ENCODE measurements at places on chromosomes 11 and 22.

DNA sequence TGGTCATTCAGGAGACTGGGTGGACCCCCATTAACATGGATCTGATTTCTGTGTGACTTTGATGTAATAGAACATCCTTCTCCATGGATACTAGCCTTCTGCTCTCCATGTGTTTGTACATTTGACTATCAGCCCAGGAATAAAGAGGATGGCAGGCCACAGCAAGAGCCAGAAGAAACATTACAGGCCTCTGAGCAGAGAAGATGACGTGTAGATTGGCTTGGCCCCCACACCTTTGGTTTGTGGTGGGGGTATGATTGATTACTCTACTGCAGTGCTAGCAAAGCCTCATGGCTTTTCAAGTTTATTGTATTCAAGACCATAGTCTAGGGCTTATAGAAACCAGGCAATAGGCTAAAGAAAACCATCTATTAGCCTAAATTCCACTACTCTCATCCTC, 77.0 kb downstream of the GRAMD1B start:
- peak; percentile 41 for DNase-seq

DNA sequence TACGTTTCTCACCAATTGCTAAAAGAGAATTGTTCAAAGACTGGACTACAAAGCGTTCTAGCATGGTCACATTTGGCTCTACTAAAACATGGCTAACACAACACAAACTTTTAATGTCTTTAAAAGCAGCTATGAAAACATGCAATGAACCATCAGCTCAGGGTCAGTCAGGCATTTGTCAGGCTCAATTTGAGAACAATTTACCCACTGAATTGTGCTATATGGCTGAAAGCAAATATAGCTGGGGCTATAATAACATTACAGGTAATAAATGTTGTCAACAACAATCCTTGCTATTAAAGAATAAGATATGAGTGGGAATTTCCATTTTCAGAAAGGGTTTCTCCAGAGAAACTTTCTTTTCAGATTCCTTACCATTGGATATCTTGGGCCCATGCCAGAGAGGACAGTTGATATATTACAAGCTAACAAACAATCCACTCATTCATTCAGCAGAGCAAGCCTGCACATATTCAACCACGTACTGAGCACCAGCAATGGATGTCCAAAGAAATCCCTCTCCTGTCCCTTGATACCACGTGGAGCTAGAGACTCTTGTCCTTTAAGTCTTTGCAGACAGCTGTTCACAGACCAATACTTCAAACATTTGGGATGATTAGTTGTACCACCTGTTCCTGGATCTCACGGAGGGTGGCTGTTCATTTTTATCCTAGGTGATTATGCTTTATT, 82.5 kb upstream of the DDI1 start:
- DNase-seq, result no peak

- peak; percentile 60 for DNase-seq
These were observed 135.1 kb downstream of the BCR start for GRCh38 chr22:23315341-23315917.

GRCh38 chr22:36399472-36399778, 11.7 kb upstream of the MYH9 start:
- DNase-seq, result no peak

GRCh38 chr11:63683133-63683991, 2.1 kb downstream of the RTN3 start:
- DNase-seq, result no peak

DNA sequence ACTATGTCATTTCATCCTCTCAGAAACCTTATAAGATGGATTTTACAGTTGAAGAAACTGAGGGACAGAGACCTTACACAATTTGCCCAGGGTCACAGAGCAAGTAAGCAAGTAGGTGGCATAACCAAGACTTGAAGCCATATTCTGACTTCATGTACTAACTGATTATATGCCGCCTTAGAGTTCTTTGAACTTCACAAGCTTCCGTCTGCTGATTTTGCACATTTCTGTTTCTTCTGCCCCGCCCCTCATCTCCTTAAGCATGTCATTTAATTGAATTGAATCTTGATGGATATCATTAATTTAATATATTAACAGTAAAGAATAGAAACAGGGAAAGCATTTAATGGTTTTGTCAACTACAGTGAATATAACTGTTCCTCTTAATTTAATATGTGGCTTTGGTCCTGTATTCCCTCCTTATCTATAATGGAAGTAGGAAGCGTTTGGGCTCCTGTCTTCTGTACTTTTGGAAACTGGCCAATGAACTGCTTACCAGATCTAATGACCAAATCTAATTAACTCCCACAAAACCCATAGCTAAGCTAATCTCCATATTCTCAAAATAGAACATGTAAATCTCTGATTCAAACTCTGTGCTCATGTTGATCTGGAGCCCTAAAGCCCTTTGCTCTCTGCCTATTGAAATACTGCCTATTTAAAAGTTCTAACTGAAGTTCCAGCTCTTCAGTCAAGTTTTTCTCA, 30.4 kb downstream of the SIK2 start:
- DNase-seq, result no peak

GRCh38 chr11:16924462-16924825, 89.8 kb downstream of the PLEKHA7 start:
- DNase-seq, result no peak

- peak; percentile 70 for DNase-seq
These were observed at the start of gene MPZL3 for GRCh38 chr11:118251858-118252652. MPZL3 (minus strand) TSS chr11:118252365; CDS start chr11:118252294, 71 bp downstream.

GRCh38 chr11:69195824-69196782, 40.4 kb downstream of the SMIM38 start:
- no peak for DNase-seq

DNA sequence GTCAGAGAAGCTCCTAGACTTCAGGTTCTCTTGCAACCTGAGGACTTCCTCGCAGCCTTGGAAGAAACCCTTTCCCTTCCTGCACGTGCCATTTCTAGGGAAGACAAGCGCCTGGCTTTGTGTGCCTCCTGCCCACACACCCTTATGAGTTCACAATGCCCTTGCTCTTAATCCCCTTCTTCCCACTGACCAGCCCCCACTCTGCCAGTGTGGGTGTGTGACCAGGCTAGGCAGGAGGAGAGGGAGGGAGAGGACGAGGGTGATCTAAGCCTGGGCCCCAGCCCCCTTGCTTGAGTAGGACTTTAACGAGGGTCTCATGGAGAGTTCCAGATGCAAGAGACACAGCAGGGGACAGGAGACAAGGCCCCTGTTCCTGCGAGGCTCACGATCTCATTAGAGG, 30.2 kb downstream of the TP53I11 start:
- DNase-seq, result no peak

- DNase-seq, result peak; percentile 17
These were observed 30.8 kb upstream of the SORL1 start for GRCh38 chr11:121421149-121421901.

GRCh38 chr22:46072981-46073682, 77.2 kb upstream of the PPARA start:
- no peak for DNase-seq

DNA sequence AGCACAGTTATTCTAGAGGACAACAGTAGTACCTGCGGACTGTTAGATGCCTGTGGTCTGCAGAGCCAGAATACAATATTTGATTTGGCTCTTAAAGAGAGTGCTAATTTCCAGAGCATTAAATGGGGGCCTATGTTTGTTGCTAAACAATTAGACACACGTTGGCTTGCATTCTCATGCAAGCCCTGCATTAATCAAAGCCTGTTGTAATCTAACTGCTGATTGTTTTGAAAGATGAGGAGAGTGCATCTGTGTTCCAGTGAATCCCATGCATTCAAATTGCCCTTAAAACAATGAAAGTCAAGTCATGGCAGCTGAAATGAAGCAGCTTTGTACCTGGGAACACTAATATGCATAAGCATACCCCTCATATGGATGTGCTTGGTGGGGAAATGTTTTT, 419.4 kb downstream of the DYNC2H1 start:
- peak; percentile 35 for DNase-seq

- no peak for DNase-seq
These were observed 24.6 kb upstream of the GRAMD4 start for GRCh38 chr22:46595545-46595944.

GRCh38 chr11:124415356-124415923, 9.2 kb downstream of the OR8B4 start:
- peak; percentile 27 for DNase-seq

DNA sequence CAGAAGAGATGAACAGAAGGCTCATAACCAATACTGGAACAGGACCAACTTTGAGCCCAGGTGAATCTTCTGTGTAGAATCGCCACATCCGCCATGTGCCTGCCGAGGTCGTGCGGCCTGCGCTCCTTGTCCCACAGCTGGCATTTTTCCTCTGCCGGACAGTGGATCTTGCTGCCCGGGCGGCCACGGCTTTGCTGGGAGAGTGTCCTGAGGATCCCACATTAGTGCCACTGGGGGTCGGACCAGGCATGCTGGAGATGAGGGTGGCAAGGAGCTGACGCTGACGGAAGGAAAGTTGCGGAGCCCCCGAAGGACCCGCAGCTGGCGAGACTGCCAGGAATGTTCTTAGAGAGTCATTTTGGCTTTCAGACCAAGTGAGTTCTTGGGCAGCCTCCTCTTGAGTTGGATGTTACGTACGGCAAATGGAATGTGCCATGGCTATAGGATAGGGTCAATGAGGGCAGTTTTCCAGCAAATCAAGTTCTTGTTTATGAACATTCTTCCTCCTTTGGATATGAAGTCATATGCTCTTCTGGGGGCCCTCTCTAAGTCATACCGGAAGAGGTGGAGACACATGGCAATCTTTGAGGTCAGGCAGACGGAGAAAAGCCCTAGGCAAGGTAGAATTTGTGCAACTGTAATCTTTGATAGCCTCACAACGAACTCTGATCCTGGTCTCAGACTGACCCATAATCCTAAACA, 57.4 kb upstream of the NUP160 start:
- peak; percentile 52 for DNase-seq

- DNase-seq, result peak; percentile 84
These were observed 13.2 kb downstream of the C11orf87 start for GRCh38 chr11:109435121-109435742.

- no peak for DNase-seq
These were observed at the start of gene SPDYC for GRCh38 chr11:65170058-65170534. SPDYC (plus strand) TSS chr11:65170233; CDS start chr11:65171358, 1,125 bp downstream.

DNA sequence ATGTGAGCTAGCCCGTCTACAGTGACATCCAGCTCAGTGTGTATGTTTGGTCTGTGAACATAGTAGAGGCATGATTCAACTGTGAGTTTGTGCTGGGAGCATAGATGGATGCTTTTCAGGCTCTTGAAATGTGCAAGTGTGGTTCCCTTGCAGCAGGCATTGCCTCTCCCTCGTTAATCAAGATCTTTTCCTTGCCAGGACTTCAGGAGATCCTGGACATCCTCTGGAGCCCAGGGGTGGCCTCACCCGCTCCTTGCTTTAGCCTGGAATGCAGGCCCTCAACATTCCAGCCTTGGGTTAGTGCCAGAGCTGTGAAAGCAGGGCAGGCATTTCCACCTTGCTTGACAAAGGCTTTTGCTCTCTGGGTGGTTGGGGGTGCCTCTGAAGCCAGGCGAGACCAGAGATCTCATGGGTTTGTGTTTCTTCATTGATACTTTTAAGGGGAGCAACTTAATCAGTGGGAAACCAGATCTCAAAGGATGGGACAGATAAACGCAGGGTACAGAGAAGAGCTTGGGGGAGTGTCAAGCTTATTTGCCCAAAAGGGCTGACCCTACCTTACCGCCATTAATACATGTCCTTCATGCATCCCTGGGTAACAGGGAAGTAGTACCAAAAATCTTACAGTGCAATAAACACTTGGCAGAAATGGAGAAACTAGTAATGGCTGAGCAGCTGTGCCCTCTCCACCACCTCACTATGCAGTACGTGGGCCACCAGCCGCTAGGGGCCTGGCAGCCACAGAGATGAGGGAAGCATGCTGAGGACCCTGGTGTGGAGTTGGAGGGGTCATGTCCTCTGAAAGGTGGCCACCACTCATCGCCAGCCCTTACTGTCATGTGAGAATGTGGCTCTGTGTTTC, 72.1 kb downstream of the PTPRJ start:
- DNase-seq, result peak; percentile 78

DNA sequence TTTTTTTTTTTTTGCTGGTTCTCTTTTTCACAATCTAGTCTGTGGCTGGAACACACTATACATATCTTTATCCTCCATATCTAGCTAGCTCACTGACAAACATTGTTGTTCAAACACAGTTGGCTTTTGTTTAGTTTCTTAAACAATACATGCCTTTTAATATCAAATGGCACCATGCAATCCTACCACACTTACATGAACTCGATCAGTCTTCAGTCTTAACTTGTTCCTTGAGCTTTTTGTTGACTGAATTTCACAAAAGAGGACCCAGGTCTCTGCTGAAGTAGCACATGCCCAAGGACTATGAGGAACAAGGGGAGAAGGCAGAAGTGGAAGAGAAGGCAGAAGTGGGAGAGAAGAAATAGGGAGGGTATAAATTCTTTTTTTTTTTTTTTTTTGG, 25.5 kb downstream of the TMEM123 start:
- DNase-seq, result no peak

DNA sequence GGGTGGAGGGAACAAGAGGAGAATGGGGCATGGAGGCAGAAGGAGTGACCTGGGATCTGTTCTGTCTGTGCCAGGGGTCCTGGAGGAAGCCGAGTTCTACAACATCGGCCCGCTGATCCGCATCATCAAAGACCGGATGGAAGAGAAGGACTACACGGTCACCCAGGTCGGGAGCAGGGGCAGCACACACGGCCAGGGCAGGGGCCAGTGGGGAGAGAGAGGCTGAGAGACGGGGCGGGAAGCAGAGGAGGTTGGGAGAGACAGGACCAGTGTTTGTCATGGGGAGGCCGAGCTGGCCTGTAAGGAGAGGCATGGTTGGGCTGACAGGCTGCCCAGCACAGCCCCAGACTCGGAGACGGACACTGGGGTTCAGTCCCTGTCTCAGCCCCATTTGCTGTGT, 4.7 kb downstream of the KCTD17 start:
- DNase-seq, result no peak

- peak; percentile 75 for DNase-seq
These were observed 30.4 kb downstream of the COMMD9 start for GRCh38 chr11:36258730-36259360.

DNA sequence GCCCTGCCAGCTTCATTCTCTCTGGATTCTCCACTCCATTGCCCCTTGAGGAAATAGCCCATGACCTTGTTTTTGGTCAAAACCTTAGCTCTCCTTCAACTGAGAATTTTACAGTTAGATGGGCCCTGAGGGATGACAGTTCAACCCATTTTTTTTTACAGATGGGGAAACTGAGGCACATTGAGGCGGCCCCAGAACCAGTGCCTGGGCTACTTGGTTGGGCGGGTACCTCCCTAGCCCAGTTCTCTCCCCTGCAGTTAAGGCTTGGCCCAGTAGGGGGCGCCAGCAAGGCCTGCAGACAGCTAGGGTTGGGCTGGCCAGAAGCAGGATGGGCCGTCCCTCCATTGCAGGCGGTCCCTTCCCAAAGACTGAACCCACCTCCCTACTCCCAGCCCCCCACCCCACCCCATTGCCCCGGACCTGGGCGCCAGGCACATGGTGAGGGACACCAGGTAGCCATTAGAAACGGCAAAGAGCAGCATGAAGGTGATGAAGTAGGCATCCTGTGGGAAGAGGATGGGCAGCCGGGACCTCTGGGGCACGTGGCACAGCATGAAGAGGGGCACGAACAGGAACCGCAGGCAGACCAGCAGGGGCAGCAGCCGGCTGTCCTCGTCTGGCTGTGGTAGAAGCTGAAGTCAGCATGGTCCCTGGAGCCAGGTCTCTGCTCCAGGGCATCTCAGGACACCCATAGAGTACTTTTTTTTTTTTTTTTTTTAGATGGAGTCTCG, 7.6 kb downstream of the SLC29A2 start:
- DNase-seq, result no peak

GRCh38 chr11:60951904-60952741, at the start of gene SLC15A3:
SLC15A3 (minus strand) TSS chr11:60952176; CDS start chr11:60951551, 625 bp downstream.
- DNase-seq, result peak; percentile 33

- no peak for DNase-seq
These were observed 2.5 kb downstream of the OSBPL5 start for GRCh38 chr11:3162410-3163240.

GRCh38 chr11:47152953-47153950, 23.4 kb downstream of the ARFGAP2 start:
- DNase-seq, result peak; percentile 76
